NCI-H2029 treated with DMSO at 0.1 percent for 48 hours (cell line): ENCODE measurements at places on chromosomes 7 and 10.

DNA sequence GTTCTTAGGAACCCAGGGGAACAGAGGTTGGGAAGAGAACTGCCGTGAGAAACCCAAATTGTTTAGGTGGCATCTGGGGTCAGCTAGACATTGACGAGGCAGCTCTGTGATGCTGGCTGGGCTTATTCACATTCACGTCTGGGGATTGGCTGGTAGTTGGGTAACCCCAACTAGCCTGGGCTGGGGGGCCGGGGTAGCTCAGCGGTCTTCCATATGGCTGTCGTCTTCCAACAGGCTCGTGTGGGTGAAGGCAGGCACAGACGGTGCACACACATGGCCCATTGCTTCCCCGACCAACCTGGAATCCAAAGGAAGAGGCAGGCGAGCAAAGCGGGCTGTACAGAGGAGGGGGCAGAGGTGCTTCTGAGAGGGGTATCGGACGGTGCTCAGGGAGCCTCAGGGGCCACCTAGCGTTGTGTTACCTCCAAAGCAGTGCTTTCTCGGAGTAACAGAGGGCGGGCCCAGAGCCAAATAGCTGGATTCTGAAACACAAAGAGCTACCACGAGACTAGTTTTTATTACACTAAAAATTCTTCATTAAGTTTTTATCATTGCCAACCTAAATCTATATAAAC, 34.5 kb downstream of the MKI67 start:
- DNase-seq = no peak

DNA sequence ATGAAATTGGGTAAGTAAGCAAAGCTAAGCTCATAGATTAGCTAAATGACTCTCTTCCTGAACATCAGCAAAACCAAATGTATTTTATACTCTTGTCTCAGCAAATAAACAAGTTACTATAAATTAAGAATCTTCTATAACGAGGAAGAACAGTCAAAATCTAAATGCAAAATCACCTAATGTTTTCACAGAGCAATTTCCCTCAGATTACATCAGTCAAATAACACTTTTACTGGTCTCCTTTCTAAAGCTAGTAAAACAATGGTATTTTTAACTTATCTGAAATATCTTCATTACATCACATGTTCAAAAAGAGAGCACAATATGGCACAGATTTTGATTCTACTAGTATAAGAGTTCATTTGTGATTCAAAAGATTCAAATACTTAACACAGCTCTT, 16.5 kb upstream of the GPR22 start:
- DNase-seq = no peak

GRCh38 chr7:12805518-12805928, 118.1 kb downstream of the ARL4A start:
- DNase-seq = no peak

DNA sequence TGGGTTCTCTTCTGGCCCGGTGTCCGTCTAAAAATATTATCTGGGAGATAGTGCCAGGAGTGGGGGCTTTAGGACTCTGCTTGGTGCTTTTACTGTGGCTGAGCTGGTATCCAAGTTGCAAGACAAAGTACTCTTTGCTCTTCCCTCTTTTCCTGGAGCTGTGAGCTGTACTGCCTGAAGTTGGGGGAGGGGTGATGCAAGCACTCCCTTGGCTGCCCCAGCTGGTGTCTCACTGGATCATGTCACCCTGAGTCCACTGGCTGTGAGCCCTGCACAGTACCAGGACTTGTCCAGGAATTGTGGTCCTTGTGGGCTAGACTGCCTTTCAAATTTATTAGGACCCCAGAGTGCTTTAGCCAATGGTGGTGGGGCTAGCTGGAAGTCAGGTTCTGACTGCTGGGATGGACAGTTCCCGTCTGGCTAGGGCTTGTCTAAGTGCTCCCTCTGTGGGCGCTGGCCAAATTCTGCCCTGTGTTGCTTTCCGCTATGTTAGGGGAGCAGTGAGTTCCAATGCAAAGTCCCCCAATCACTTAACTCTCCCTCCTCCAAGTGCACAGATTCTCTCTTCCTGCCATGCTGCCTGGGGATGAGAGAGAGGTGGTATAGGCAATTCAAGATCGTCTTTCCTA, 13.1 kb downstream of the CC2D2B start:
- no peak for DNase-seq

DNA sequence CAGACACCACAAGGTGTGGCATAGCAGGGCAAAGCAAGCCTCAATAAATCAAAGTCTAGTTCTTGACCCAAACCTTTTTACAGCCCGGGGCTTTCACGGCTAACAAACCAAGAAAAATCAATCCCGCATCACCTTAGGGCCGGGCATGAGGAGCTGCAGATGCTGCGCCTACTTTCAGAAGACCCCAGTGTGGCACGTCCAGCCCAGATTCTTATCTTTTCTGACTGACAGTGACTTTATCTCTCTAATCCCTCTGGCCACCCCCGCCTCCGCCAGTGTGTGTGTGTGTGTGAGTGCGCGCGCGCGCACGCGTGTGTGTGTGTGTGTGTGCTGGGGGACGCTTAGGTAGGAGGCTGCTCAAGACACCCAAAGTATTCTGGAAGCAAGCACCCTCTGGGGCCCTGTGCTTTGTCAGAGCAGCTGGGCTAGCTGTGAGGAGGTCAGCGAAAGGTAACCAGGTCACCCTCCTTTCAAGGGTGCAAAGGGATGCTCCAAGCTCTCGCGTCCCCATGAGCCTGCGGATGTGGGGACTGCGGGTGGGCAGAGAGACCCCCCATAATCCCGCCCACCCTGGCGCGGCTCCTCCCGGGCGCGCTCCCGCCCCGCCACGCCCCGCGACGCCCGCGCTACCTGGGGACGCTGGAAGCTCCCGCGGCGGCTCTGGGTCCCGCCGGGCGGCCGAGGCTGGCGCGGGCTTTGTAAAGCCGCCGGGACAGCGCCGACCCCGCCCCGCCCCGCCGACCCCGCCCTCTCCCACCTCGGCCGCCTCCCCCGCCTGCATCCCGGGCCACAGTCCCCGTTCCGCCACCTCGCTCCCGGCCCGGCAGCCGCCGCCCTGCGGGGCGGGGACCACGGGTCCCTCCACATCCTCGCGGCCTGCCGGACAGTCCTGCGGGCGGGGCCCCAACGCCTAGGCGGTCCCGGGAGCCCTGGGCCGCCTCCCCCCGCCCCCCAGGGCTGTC, 57.1 kb upstream of the RHOBTB1 start:
- no peak for DNase-seq

DNA sequence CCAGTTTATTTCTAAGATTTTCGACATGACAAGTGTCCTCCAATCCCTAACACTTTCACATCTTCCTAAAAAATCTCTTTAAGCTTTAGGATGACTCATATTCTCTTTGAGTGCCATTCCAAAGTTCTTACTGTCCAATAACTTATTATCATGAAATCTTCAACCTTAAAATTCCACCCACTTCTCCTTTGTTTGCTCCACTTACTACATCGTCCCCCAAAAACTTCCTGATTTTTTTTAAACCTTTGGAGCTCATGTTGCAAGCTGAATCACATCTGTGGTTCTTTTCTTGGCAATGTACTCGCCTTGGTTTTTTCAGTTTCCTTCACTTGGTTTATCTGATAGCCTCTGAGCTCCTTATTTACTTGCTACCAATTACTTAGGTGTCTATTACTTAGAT, 39.2 kb upstream of the JCAD start:
- no peak for DNase-seq

DNA sequence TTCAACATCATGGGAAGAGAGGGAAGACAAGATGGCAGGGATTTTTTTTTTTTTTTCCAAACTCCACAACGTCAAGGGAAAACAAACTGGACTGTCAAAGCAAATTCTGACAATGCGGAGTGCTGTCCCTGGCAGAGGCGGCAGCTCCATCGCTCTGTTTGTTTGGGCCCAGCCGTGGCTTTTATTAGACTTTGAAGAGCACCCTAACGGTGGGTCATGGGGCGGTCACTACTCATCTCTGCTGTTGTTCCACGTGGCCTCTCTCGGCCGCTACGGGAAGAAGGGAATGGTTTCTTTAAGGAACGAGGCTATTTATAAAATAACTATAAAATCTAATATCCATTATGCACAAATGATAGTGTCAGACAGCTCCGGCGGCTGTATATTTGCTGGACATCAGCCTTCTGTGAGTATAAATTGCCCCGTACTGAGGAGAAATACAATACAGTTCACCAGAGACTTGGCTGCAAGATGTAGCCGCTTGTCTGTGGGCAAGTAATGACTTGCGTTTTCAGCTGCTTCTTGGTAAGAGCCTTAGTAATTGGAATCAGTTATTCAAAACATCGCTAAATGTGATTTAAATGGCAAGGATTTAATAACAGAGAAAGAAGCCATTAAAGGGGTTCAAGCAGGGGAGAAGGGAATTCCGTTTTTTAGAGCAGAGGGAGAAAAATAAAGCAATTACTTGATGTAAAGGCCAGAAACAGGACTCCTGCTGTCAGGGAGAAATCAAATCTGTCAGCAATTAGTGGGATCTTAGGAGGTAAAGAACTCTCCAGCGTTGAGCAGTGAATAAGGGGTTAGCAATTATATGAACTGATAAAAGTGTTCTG, 61.7 kb upstream of the RAB11FIP2 start:
- DNase-seq = no peak

DNA sequence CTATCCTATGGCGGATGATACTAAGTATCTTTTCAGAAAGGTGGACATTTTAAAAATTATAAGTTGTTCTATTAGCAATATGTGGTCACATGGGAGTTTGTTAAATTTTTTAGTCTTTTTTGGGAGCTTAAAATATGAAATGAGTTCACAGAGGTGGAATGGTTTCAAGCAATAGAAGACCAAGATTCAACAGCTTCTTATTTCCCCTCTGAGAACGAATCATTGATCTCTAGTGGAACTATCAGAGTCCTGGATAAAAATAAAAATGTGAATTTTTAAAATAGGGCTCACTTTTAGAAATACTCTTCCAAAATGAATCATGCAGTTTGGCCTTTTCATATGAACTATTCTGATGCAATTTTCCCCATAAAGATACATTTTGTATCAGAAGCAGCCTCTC, 467.7 kb upstream of the KLF6 start:
- no peak for DNase-seq
